Left ventricle myocardium superior (tissue), 1 donor: ENCODE measurements at places on chromosomes 12 and 14. TPM values are rescaled to one million over a fixed set of nuclear protein-coding genes. Genes with fewer than 3 reads are reported as not detected.

GRCh38 chr14:98935921-98936320 is 336.1 kb downstream of the BCL11B start:
- no peak for DNase-seq

DNA sequence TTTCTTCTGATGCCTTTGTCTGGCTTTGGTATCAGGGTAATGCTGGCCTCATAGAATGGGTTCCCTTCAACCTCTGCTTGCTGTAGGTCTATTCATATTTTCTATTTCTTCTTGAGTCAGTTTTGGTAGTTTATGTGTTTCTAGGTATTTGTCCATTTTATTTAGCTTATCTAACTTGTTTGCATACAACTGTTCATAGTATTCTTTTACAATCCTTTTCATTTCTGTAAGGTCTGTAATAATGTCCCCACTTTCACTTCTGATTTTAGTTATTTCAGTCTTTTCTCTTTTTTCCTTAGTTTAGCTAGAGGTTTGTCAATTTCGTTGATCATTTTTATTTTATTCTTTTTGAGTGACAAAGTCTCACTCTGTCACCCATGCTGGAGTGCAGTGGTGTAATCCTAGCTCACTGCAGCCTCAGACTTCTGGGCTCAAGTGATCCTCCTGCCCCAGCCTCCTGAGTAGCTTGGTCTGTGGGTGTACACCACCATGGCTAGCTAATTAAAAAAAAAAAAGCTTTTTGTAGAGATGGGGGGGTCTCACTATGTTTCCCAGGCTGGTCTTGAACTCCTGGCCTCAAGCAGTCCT is 11.7 kb downstream of the TTLL5 start:
- DNase-seq, result no peak

DNA sequence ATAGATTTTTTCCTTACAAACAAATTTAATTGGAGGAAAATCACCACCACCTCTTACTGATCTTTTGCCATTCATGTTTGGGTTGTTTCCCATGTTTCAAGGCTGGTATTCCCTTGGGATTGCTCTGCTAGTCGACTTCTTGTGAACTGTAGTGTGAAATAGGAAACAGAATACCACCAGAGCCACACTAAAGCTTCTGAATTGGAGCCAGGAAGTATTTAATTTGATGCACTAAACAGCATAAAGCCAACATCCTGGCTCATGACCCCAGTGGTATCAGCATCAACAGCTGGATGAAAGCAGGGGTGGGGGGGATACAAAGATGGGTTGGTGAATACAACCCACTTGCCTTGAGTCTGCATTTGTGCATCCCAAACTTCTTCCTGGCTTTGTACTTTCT is 127.5 kb downstream of the TBC1D30 start:
- DNase-seq, result no peak

GRCh38 chr12:107501681-107502080 is 183.9 kb upstream of the PWP1 start:
- no peak for DNase-seq

DNA sequence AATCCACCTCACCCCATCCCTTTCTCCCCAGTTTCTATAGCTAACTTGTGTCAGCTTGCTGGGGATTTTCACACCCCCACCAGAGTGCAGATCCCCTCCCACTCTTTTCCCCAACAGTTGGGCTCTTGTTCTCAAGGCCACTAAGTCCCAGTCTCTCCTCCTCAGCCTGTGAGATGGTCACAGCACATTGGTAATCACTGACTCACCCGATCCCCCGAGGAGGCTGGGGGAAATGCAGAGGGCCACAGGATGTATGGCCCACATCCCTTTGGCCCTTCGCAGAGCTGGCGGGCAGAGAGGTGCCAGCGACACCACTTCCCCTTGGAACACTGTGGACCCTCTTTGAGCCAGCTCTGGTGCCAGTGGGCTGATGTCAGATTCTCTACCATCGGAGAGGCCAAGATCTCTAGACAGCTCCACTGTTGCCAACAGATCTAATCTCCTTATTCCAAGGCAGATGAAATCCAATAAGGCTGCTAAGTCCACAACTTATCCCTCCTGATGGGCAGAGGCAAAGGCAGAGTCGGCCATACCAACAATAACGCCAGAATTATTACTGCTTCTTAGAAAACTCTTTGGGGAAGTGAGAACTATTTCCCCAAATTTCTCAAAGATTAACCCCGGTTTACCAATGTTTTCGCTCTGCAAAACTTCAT is 1.6 kb downstream of the FMNL3 start:
- DNase-seq, result peak; percentile 41

GRCh38 chr14:65357113-65357512 is 55.4 kb upstream of the FUT8 start:
- DNase-seq, result peak; percentile 42

GRCh38 chr12:113268136-113268535 is 46.9 kb downstream of the TPCN1 start:
- no peak for DNase-seq

GRCh38 chr12:55696141-55696540 is 11.6 kb downstream of the ITGA7 start:
- DNase-seq, result no peak

DNA sequence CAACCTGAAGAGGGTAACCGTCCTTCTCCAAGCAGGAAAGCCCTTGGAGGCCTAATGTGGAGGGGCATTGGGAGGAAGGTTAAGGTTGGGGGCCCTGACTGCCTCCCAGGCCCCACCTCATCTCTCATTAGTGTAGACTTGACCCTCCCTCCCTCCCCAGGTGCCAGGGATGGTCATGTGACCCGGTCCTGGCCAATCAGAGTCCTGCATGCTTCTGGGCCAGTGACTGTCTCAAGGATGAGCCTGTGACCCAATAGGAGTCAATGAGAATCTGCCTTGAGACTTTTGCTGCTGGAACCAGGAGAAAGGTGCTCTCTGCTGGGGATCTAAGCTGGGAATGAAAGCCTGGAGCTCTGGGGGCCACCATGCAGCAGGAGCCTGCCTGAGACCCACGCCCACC is 70.8 kb downstream of the NCOR2 start:
- DNase-seq, result no peak

- no peak for DNase-seq
These were observed 31.5 kb downstream of the SPTB start for GRCh38 chr14:64848239-64848638.

DNA sequence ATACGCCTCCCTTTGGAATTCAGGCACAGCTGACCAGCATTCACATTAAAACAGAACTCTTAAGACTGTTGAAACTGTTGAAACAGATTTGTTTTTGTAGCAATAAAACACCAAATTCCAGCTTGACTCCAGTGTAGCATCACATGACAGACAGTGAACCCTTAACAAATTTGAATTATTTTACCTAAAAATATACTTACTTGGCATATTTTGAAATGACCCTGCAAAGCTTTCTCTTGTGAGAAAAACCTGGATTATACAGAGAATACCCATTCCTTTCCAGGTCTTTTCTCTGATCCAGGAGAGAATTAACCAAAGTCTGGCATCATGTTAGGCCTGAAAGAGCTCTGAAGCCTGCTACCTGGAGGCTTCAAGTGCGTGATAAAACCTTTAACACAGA is 410.3 kb downstream of the FOXG1 start:
- DNase-seq, result no peak

DNA sequence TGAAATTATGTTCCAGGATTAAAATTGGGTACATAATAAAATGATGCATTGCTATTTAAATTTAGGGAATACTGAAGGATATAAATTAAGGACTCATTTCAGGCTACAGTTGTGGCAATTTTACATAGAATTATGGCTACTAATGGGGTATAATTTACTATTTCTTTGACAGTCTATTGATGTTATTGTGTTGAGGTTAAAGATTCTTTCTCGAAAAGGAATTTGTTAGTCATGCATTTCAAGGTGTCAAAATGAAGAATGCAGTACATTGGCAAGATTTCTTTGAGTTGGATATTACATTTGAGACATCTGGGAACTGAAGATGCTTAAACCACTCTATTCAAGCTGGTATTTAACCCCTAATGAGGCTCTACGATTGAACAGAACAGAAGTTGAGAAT is 28.3 kb downstream of the SLC5A8 start:
- no peak for DNase-seq

GRCh38 chr14:52446355-52446754 is 106.0 kb downstream of the TXNDC16 start:
- no peak for DNase-seq

DNA sequence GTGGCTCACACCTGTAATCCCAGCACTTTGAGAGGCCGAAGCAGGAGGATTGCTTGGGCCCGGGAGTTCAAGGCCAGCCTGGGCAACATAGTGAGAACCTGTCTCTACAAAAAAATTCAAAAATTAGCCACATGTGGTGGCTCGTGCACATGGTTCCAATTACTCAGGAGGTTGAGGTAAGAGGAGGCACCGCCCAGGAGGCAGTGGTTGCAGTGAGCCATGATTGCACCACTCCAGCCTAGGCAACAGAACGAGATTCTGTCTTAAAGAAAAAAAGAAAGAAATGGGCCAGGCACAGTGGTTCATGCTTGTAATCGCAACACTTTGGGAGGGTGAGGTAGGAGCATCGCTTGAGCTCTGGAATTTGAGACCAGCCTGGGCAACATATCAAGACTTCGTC is 33.5 kb downstream of the MAP1LC3B2 start:
- no peak for DNase-seq

- DNase-seq, result no peak
These were observed 9.2 kb downstream of the GLIPR1 start for GRCh38 chr12:75489613-75490210.

- no peak for DNase-seq
These were observed 71.4 kb downstream of the RIC8B start for GRCh38 chr12:106845902-106846301.

GRCh38 chr12:40831916-40832315 is 139.7 kb downstream of the CNTN1 start:
- no peak for DNase-seq

- DNase-seq, result no peak
These were observed 21.5 kb upstream of the LTA4H start for GRCh38 chr12:96056646-96057455.

DNA sequence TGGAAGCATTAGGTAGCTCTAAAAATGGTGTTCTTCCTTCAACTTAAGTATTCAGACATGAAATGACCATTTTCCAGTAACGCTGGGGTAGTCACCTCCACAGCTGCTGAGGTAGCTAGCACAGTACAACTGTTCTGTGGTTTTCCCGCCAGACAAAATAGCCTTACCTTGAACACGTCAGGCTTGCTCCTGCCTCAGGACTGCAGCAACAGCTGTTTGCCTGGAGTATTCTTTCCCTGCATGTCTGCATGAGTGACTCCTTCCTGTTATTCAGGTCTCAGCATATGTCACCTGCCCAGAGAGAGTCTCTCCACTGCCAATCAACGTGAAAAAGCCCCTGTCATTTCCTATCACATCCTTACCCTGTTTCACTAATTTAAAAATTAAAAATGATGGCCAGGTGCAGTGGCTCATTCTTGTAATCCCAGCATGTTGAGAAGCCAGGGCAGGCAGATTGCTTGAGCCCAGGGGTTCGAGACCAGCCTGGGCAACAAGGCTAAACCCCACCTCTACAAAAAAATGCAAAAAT is 37.9 kb downstream of the WDR89 start:
- DNase-seq, result no peak

SLC25A21 gene
- total RNA-seq, result 0.89 TPM

OR6C70 gene
- total RNA-seq, result not detected

PYGL gene
- total RNA-seq, result 6.6 TPM

TRMT5 gene
- total RNA-seq, result 5.7 TPM

SERPINA12 gene
- not detected for total RNA-seq

GIT2 gene
- total RNA-seq, result 41.4 TPM

EPYC gene
- not detected for total RNA-seq

ANKRD52 gene
- total RNA-seq, result 28.5 TPM

BTBD7 gene
- total RNA-seq, result 25.5 TPM

CHGA gene
- total RNA-seq, result not detected

AQP2 gene
- not detected for total RNA-seq

AICDA gene
- total RNA-seq, result not detected

TNFAIP2 gene
- 50.5 TPM for total RNA-seq

ABCC9 gene
- total RNA-seq, result 83.1 TPM

PMCH gene
- total RNA-seq, result not detected

FGF6 gene
- not detected for total RNA-seq

CYP27B1 gene
- total RNA-seq, result not detected

FAM90A1 gene
- total RNA-seq, result not detected
